ENCODE measurements at places on chromosomes 12 and 14.

GRCh38 chr14:69989622-69990021, 110.4 kb downstream of the SMOC1 start:
- DNase-seq, result no peak

DNA sequence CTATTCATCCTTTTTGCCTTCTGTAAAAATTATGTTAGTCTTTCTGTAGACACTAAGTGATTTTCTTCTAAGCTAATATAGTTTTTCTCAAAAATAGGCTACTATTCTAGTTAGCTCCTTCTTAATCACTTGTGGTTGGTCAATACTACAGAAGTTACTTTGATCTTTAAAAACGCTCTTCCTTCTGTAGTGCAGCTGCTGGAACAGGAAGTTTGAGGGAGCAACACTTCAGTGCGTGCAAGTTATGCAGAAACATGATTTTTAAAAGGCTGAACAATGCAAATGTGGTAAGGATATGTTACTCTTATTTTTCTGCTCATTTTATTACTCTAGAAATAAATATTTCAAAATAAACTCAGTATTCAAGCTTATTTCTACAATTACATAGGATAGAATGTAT, 11.1 kb upstream of the RERGL start:
- no peak for DNase-seq

DNA sequence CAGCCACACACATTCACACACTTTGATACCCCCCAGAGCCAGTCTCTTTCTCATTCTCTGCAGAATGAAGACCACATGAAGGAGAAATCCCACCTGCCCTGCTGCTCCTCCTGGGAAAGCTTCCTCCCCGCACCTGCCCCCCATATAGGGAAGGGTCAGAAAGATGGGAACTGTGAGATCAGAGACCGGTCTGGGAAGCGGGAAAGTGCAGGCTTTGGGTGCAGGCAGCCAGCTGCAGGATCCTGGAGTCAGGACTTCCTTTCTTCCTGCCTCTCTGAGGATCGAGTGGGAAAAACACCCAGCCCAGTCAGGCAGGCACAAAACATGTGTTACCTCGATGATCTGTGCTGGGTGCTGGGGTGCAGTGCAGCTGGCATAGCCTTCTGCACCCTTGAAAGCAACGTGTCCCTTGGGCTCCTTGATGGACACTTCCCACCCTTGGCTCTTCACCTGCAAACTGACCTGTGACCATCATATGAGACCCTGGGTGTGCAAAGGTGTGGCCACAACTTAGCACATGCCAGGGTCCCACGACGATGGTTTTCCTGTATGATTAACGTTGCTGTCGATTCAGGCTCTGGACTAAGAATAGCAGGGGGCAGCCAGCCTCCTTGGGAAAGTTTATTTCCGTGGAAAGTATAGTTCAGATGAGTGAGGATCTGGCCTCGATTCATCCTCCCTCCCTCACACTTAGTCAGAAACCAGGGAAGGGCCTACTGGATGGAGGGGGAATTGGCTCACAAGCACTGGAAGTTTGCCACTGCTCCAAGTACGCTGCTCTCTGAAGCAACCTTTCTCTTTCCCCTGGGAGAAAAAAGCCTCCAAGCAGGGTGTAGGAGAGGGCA, 105.4 kb upstream of the MED13L start:
- DNase-seq, result no peak

DNA sequence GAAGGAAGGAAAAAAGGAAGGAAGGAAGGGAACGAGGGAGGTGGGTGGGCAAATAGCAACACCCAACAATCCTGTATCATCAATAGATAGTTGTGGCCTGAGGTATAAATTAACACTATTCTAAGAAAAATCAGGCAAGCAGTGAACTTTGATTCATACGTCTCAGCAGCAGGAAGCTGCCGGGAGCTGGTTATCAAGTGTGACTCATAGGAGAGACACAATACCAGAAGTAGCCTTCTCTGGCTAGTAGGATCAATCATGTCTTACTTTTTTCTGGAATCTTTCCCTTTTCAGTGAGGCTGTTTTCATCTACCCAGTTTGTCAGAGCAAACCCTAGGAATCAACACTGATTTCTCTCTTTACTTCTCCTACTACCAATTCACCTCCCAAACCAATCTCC, 780.5 kb downstream of the NRXN3 start:
- no peak for DNase-seq

DNA sequence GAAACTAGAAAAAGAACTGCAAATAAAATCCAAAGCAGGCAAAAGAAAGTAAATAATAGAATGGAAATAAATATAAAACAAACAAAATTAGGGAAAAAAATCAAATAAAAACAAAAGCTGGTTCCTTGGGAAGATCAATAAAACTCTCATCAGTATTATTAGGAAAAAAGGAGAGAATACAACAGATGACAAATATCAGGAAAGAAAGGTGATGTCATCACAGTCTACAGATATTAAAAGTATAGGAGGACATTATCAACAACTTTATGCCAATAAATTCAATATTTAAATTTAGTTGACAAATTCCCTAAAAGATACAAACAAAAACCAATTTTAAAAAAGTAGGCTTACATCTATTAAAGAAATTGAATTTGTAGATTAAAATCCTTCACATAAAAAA, 107.4 kb upstream of the FOXN3 start:
- DNase-seq, result no peak

DNA sequence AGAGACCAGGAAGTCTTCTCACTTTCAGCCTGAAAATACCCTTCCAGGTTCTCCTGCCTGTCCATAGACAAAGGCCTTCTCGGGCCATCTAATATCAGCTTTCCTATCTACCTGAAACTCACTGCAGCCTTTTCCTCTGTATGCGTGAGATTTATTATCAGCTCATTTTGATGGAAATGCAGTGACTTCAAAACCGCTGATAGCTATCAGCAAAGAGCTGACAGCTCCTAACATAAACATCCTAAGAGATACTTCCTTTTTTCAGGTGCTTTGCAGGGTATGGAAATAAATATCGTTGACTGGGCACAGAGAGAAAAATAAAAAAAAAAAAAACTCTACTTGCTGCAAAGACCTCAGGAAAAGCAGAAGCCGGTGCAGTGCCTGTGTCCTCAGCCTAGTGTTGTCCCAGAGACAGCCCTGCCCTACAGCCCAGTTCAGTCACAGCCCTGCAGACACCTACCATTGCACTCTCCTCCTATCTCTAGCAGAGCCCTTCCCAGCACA, 215.0 kb upstream of the EGLN3 start:
- no peak for DNase-seq

DNA sequence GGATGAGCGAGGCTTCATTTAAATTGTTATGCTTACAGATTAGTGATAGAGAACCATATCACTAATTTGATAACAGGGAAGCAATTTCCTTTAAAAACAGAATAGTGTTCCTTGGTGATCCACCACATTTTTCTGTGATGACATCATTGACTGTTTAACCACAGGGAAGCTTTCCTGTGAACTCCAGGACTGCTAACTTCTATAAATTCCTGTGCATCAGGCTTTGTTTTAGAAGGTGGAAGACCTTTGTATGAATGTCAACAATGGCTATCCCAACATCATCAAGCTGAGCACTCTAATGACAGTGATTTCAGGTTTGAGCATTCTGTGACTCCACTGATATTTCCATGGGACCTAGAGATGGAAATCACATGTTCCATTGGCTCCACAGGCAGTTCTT, 177.1 kb downstream of the RMST start:
- DNase-seq, result no peak

DNA sequence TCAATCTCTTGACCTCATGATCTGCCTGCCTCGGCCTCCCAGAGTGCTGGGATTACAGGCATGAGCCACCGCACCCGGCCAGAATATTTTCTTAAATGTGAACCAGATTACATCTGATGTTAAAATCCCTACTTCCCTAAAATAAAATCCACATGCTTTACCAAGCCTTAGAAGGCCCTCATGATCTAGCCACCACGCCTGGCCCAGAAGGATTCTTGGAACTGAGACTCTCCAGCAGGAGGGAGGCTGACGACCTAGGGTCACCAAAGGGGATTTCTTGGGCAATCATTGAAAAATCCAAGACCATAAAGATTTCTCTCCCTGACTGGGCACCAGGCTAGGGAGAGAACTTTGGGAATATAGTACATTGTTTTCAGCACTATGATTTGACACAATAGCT, 25.2 kb upstream of the RASSF3 start:
- no peak for DNase-seq

DNA sequence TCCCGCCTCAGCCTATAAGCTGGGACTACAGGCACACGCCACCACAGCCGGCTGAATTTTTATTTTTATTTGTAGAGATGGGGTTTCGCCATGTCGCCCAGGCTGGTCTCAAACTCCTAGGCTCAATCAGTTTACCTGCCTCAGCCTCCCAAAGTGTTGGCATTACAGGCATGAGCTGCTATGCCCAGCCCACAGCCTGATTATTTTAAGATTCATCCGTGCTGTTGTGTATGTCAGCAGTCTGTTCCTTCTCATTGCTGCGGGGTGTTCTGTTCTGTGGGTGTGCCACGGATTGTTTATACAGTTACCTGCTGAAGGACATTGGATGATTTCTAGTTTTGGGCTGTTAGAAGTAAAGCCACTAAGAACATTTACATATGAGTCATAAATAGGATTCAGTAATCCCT, 9.6 kb upstream of the EP400 start:
- DNase-seq, result no peak

Data from right renal cortex interstitium (tissue), 3 donors.